ENCODE measurements at places on chromosomes 1 and 21.

DNA sequence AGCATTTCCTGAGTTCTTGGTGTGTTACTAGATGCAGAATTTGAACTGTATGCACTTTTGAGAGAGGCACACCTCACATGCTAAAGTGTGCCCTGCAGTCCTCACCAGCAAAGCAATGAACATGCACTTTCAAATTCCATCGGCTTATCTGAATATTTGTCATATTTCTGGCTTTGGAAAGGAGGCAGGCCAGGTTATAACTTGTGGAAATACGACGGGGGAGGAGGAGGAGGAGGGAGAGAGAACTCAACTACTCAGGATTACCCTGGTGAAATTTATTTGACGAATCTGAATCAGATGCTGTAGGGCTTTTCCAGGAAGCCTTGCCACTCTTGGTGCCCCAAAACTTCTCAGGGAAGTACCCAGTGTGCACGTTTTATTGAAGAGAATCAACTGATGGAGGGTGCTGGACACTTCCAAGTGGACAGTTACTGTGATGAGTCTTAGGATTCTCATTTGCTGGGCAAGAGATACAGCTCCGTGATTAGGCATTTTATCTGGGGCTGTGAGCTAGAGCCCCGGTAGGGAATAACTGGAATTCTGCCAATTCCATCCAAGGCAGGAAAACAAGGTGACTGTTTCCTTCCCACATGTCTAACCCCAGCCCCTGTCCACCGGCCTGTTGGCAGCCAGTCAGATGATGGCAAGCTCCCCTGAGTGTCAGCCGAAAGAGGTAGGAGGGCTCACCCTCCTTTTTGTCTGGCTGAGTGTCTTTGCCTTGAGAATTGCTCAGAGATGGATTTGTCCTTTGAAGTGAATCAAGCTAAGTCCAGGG is 3.8 kb downstream of the PDPN start:
- DNase-seq, result no peak

DNA sequence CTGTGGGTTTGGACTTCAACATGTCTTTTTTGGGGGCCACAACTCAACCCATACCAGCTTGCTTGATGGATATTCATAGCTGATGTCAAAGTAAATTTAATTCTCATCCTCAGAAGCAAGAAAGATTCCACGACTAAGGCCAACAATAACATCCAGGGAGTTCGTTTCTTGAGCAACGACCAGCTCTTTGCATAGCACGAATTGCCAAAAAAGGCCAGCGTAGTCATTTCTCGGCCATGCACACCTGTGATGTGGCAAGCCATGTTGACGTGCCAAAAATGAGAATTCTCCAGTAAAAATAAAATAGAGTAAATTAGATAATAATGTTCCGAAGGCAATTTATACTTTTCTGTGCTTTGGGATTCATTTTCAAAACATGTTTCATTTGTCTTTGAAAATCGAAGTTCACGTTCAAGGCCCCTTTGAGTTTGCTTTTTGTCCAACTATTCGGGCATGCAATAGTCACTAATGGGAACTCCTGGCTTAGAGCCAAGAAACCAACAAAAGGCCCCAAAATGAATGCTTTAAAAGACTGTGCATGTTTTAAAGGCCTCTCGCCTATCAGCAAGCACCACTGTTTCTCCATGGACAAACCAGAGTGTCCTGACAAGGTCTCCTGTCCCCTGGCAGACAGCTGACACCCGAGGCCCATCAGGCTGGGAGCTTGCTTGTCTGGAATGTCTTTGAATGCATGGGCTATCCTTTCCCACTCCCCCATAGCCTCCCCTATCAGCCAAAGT is 14.4 kb upstream of the IGSF5 start:
- no peak for DNase-seq

- DNase-seq, result no peak
Observed at GRCh38 chr1:230498704-230499103, 72.6 kb upstream of the PGBD5 start.

DNA sequence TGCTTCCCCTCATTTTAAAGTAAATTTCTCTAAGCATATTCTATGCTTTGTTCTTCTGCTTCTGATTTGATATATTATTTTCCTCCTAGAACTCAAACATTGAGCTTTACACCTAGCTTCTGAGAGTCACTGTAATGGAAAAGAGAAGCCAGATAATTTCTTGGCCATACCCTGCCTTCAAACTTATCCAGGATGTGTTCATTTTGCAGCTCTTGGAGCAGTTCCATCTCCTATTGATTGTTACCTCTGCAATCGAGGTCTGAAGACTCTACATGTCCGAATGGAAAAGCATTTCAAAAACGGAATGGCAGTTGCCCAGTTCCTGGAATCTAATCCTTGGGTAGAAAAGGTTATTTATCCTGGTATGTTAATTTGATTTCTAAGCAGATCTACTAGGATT is 20.8 kb downstream of the CTH start:
- DNase-seq, result no peak

- DNase-seq, result no peak
Observed at GRCh38 chr1:2518528-2518927, 7.9 kb downstream of the PANK4 start.

GRCh38 chr1:235960809-235961208 is 94.1 kb upstream of the LYST start:
- no peak for DNase-seq

DNA sequence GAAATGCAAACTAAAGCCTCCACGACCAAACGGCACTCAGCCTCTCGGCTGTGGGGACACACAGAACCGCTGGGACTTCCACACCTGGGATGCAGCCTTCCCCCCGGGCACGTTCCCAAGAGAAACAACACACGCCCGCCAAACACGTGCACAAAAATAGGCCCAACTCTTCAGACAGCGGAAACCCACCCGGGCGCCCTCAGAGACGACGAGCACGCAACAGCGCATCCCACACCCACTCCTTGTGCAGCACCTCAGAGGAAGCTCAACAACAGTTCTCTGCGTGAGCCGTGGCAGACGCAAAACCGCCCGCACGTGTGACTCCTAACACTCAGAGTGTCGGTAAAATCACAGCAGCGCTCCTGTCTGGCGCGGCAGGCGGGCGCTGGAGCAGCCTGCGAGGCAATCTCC is 5.3 kb downstream of the C1orf159 start:
- no peak for DNase-seq

DNA sequence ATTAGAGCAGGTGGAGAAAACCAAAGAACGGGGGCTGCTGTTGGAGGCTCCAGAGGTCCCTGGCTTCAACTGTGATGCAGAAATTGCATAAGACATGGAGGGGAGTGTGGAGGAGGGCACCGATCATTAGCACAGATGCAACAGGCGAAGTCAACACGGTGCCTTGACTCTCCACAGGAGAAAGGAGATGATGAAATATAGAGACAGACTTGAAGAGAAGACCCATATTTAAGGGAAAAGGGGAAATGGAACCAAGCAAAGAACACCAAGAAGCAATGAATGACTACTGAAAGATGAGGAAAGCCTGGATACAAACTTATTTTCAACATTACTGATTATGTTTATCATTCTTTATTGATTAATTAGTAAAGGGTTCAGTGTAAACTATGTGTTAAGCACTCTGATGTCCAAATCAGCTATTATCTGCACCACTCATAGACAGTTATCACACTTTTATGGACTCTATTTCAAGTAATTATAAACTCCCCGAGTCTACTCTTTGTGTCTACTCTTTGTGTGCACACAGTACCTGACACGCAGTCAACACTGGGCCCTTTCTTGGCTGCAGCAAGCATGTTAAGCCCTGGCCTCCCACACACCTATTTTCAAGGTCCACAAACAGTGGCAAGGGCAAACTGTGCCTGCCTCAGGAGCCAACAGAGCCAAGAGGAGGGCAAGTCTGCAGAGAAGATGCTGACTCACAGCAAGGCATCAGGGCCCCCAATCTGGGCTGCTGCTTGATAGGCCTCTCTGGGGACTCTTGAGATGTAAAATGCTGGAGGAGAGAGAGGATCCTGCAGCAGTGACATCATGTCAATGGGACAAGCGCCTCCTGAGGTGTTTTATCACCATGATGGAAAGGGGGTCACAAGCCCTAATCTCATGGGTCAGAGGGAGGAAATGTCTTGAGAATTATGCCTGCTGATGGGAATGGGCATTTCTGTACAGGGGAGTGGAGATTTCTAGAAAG is 17.6 kb downstream of the PCNX2 start:
- no peak for DNase-seq

GRCh38 chr1:2927393-2928360 is 93.6 kb upstream of the ACTRT2 start:
- DNase-seq, result no peak

DNA sequence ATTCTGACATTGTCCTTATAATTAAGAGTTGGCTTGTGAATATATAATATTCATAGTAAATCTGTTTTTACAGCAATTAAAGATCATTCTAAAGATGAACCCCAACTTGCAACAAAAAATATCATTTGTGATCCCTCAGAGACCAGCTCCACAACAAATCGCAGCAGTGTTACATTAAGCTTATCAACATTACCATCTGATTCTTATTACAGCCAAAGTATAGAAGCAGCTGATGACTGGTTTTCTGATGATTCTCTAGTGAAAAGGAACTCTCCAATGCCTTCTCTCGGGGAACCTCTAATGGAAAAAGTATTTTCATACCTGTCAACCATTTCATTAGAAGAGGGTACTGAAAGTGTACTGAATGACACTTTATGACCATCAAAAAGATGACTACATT is 45.4 kb downstream of the C1orf185 start:
- DNase-seq, result no peak

DNA sequence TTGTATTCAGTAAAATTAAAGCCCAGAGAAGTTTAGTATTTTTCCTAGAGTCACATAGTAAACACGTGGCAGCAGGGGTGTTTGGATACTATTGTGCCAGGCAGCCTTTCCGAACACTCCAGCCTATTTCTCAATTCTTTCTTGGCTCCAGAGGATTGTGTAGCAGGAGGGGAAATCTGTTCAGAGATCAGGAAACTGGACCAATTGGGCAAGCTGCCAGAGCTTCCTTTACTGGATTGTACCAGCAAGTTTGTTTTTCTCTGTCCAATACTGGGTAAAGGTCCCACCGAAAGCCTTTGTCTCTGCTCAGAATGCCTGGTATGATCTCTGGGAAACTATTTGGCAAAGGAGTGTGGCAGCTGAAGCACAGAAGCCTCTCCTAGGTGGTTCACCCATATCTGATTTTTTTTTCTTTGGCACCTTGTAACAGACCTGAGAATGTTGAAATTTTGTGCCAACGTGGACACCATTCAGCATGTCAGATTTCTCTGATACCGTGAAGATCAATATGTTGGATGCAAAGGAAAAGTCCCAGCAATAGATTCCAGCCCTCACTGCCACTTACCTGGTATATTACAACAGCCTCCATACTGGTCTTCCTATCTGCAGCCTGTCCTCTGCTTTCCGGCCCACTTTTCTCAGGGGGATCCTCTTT is 126.2 kb downstream of the FGGY start:
- DNase-seq, result no peak

GRCh38 chr1:226638001-226638601 is 89.5 kb downstream of the STUM start:
- no peak for DNase-seq

DNA sequence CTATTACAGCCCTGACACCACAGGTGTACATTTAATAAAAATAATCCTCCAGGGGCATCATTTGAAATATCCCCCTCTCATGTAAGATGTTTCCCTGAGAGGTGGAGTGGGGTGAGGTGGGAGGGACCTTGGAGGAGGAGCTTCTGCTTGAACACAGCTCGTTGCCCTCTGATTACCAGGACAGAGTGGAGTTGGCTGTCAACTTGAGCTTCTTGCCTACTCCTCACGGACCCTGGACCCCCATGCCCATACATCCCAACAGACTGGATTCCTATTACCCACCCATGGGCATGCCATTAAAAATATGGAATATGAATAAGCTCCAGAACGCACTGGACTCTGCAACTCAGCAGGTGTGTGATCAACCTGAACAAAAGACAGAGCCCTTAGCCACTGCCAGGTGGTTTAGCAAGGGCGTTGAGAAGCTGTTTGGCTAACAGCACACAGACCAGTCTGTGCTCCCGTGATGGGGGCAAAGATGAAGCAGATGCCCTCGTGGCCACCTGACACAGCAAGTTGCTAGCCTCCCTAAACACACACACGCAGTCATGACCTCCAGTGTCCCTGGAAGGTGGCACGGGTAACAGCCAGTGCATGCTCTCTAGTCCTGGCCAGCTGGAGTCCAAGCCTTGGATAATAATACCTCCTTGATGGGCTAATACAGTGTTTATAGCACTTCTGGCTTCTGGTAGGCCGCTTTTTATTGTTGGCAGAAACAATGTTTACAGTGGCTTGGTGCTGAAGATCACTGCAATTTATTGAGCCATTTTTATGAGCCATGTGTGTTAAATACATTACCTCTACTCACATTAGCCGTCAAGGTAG is 155.0 kb downstream of the TOMM20 start:
- DNase-seq, result no peak

- no peak for DNase-seq
Observed at GRCh38 chr1:46219551-46220520, 16.7 kb downstream of the LURAP1 start.

DNA sequence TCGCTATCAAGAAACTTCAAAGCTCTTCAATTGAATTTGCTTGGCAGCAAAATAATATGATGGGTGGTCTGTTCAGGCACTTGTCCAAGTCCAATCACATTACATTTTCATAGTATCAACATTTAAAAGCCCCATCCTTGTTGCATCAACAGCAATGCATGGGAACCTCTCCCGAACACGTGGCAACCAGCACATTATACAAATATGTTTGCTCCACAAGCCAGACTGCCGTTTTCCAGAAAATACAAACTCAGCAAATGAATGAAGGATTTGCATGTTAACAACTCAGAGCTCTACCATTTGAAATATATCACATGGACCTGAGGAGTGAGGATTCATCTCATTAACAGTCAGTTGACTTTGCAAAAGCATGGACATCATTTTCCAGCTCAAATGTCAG is 20.0 kb upstream of the LYPLAL1 start:
- DNase-seq, result no peak

DNA sequence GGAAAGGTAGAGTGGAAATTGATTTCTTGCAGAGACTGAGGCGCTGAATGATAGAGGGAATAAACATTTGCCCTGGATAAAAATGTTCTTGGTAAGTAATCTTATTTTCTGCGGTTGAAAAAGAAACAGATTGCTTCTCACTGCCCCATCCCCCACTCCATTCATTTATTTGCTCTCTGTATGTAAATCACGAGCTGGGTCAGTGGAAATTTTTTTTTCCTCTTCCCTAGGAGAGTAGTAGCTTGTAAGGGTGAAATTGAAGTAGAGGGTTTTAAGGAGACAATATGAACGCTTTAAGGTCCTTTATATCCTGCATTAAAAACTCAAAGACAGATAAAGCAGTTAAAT is 1.4 kb upstream of the BRINP3 start:
- DNase-seq, result peak; percentile 53

- DNase-seq, result no peak
Observed at GRCh38 chr1:47178654-47179016, 11.2 kb downstream of the PDZK1IP1 start.

GRCh38 chr1:199551967-199552565 is 475.4 kb upstream of the NR5A2 start:
- DNase-seq, result peak; percentile 51

GRCh38 chr1:31244326-31244725 is 4.6 kb upstream of the NKAIN1 start:
- no peak for DNase-seq

GRCh38 chr1:36790191-36790590 is 244.1 kb downstream of the GRIK3 start:
- no peak for DNase-seq

GRCh38 chr1:24216276-24217074 is 29.4 kb upstream of the IFNLR1 start:
- DNase-seq, result peak; percentile 70

Measured in NCI-H524 treated with DMSO at 0.1 percent for 48 hours (cell line).